Putamen (tissue), 1 donor: ENCODE measurements at places on chromosomes 16 and 17.

GRCh38 chr17:7856011-7856810 lies 1.1 kb downstream of the NAA38 start:
- DNase-seq, result no peak

- DNase-seq, result no peak
Observed at GRCh38 chr16:11722468-11722808, 20.2 kb downstream of the TXNDC11 start.

DNA sequence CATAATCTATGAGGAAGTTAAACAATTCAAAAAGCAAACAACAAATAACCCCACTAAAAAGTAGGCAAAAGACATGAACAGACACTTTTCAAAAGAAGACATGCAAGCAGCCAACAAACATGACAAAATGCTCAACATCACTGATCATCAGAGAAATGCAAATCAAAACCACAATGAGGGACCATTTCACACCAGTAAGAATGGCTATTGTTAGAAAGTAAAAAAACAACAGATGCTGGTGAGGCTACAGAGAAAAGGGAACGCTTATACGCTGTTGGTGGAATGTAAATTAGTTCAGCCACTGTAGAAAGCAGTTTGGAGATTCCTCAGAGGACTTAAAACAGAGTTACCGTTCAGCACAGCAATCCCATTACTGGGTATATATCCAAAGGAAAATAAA lies 24.4 kb downstream of the TNFRSF13B start:
- peak; percentile 80 for DNase-seq

DNA sequence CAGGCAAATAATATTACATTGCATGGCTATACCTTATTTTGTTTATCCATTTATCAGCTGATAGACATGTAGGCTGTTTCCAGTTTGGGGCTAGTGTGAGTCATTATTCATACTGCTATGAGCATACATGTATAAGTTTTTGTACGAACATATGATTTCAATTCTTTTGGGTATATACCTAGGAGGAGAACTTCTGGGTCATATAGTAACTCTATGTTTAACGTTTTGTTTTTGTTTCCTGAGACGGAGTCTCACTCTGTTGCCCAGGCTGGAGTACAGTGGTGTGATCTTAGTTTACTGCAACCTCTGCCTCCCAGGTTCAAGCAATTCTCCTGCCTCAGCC lies 2.4 kb upstream of the ITGAL start:
- DNase-seq, result no peak
